ENCODE measurements at places on chromosomes 5 and 9.

DNA sequence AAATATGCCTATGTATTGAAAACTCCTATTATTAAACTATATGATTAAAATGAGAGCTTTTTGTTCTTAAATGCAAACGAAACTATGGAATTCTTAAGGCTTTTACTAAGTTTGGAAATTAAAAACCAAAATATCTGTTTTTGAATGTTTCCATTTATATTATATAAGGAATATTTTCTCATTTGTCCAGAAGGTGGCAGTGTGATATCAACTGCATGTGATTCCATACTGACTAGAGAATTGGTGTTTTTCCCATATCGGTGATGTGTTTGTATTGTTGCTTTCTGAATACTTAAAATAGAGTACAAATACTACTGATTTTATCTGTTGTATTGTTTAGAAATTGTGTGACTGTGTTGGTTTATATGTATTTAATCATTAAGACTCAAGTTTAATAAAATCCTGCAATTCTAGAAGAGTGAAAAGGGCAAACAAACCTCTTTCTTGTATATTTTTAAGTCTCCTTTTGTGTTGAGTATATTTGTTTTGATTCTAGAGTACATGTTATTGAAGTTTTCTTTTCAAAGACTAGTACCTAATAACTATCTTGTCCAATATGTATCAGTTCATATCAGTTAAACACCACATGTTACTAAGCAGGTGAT lies 320.8 kb downstream of the CCDC171 start:
- DNase-seq: peak; percentile 28

GRCh38 chr5:44747396-44747795 lies 61.4 kb upstream of the MRPS30 start:
- no peak for DNase-seq

- DNase-seq: no peak
These were observed 31.0 kb downstream of the SLC9A3 start for GRCh38 chr5:493119-493701.

GRCh38 chr5:79091064-79091463 lies 20.5 kb upstream of the BHMT start:
- no peak for DNase-seq

GRCh38 chr9:124202447-124202971 lies 55.2 kb upstream of the NEK6 start:
- no peak for DNase-seq

DNA sequence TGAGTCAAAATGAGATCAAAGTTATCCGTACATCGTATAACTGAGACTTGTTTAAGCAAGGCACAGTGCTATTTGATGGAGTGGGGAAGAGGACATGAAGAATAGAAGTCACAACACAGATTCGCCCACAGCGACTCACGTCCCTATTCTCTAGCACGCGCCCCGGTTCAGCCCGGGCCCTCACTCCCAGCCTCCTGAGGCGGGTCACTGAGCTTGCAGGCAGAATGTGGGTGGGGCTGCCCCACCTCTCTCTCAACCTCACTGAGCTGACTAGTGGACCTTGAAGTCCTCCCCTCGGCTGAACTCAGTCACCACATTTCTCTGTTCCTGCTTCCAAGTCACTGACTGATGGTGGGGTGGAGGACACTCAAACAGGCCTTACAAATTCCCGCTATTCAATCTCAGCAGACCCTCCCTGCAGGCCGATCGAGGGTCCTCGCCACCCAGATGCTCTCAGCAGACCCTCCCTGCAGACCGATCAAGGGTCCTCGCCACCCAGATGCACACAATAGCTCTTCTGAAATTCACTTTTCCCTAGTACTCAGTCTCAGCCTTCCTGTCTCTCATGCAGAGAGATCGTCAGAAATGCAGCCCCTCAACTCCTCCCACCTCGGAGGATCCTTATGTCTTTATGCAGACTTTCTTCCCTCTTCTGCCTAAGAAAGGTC lies 12.9 kb downstream of the GLDC start:
- DNase-seq: no peak

DNA sequence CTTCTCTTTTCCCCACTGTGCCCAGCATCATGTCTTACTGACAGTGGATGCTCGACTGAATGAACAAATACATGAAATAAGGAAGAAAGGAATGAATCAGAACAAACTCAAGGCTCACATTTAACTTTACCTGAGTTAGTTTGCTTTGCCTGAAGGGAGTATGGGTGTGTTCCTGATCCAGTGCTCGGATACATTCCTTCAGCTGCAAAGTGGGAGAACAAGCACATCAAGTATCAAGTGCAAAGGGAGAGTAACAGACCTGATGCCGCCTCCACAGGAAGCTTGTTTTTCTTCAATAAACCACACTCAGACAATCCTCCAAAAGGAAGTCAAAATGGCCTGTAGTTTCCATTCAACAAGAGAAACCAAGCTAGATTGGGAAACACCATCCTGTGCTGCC lies 66.1 kb downstream of the KIF24 start:
- no peak for DNase-seq

GRCh38 chr5:5089895-5090649 lies 50.1 kb upstream of the ADAMTS16 start:
- no peak for DNase-seq

- DNase-seq: no peak
These were observed 79.4 kb downstream of the AMBP start for GRCh38 chr9:113998525-113999255.

GRCh38 chr5:168747987-168748777 lies 169.0 kb upstream of the PANK3 start:
- DNase-seq: peak; percentile 10

- peak; percentile 59 for DNase-seq
These were observed 115.1 kb downstream of the PALM2AKAP2 start for GRCh38 chr9:109894921-109895758.

GRCh38 chr9:26727471-26727870 lies 165.1 kb downstream of the CAAP1 start:
- DNase-seq: no peak

DNA sequence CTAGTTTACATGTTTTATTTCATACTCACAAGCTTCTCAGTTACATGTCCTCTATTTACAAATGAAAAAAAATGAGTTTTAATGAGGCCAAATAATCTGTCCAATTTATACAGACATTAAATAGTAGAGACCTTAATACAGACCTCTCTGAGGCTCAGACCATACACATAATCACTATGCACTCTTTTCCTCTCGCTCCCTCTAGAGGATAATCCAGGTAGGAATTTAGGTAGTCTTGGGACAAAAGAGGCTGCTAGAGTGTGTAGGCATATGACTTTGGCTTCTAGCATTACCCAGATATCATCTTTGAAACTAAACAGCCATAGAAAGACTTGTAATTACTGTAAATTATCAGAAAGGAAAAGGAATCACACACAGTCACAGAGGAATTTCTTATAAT lies 444.7 kb downstream of the HINT1 start:
- peak; percentile 29 for DNase-seq

- DNase-seq: no peak
These were observed 9.4 kb downstream of the DMAC1 start for GRCh38 chr9:7790022-7790818.

DNA sequence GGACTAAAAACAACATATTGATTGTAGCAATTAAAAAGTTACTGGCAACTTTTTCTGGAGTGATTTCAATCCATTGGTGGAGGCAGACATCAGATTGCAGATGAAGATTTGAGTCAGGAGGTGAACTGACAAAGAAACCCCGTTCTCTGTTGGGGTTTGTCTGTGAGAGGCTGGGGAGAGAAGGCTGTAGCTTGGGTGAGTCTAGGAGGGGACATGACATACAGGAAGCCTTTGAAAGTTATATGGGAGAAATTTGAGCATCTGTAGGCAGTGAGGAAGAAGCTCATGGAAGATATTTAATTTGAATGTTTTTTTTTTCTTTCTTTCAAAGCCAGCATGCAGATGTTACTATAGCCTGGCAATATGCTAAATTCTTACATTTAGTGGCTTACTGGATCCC lies 26.0 kb downstream of the KDM4C start:
- DNase-seq: no peak

Data from foreskin melanocyte (primary cell).